NK-92 treated with Interleukin-12 subunit alpha and Interleukin-12 subunit beta, amount 100 ng/mL, for 24 hours (cell line): ENCODE measurements at places on chromosomes 1 and 21.

GRCh38 chr1:2633936-2634491 lies 1.2 kb upstream of the MMEL1 start:
- no peak for DNase-seq

DNA sequence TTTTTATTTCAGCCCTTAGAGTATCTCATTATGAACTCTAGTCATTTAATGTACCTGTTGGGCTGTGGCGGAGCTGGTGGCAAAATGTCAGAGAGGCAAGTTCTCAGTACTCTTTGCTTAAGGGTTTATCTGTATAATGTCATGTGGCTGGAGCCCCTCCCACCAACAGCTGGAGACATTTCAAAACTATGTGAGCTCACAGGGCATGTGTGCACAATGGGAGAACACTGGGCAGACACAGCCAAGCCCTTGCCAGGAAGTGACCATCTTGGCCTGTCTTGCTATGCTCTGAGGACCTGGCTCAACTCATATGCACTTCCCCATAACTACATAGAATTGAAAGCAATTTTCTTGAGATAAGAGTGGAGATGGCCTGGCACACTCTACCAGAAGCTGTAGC lies 296.4 kb downstream of the PTPRU start:
- DNase-seq = no peak

- DNase-seq = no peak
These were observed 146.4 kb upstream of the LRRC7 start for GRCh38 chr1:69421286-69421685.

DNA sequence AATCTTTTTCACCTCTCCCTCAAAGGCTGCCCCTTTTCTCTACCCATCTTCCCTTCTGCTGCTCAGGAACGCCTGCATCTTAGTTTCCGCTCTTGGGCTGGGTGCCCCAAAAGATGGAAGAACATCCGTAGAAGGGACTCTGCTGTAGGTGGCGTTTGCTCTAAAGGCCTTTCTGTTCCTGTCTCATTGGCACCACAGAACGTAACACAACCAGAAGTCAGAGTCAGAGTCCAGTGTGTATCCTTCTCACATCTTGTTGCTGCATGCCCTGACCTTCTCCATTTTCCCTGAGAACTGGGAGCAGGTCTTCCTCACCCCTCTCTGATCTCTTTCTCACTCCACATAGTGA lies 103.3 kb downstream of the RNF220 start:
- no peak for DNase-seq

GRCh38 chr1:30664103-30664755 lies 59.2 kb downstream of the MATN1 start:
- no peak for DNase-seq

- no peak for DNase-seq
These were observed 30.0 kb downstream of the IARS2 start for GRCh38 chr1:220123889-220124288.

DNA sequence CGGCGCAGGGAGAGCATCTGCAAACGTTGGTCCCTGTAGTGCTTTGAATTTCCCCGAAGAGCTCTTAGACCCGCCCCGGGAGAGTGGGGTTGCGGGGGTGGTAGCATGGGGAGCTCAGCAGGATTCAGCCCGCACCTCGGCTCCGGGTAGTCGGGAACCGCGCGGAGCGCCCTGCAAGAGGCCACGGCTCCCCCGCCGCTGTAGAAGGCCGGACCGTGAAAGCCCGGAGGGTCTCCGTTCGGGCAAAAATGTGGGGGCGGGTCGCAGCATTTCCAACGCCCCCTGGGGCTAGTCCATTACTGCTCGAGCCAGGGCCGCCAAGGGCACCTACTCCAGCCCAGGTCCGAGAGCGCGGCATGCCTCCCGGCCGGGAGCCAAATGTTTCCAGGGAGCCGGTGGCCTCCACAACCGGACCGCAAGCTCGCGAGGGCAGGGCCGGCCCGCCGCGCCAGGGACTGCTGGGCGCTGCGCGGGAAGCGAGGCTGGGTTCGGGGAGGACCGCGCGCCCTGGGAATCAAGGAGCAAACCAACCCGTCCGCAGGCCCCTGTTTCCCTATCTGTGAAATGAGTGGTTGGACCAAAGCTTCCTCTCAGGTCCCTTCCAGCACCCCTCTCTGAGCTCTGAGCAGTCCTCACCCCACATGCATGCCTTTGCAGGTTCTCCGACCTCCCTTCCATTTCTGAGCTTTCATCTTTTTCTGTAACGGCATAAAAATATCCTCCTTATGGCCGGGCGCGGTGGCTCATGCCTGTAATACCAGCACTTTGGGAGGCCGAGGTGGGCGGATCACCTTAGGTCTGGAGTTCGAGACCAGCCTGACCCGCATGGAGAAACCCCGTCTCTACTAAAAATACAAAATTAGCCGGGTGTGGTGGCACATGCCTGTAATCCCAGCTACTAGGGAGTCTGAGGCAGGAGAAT lies 775 bp upstream of the TMEM63A start:
- DNase-seq = no peak

DNA sequence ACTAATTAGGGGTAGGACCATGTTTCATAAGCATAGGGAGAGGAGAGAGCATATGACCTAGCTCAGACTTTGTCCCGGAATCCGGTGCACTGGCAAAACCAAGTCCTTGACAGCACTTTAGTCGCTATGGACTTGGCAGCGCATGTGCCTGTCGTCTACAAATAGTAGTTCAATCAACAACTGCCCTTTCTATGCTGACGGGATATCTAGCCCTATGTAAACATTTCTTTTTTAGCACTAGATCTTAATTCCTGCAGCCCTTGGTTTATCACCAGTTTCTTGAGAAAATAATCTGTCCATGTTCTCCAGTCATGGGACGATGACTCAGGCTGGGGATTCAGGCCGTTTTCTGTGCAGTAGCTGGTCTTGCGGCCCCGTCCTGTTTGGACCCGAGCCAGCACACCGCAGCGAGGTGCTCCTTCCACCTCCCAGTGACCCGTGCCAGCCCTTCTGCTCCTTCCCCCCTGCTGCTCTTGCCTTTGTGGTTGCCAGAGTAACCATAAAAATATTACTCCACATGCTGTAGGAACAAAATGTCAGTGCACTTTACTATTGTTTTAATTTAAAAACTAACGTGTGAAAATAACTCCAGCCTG lies 8.6 kb upstream of the MT1HL1 start:
- DNase-seq = no peak

DNA sequence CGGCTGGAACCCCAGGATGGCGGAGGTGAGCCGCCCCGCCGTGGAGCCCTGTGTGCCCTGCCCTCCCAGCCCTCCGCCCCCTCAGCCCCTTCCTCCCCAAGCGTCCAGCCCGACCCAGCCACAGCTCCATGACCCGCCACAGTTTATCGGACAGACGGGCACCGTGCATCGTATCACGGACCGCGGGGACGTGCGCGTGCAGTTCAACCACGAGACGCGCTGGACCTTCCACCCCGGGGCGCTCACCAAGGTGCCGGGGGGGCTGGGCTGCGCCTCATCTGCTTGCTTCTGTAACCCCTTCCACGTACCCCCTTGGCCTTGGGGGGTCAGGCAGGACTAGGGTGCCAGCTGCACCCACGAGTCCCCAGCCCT lies 6.6 kb upstream of the MMP23B start:
- DNase-seq = no peak

GRCh38 chr1:54124472-54124871 lies 28.3 kb downstream of the CDCP2 start:
- DNase-seq = no peak

- DNase-seq = no peak
These were observed 26.2 kb upstream of the VAMP3 start for GRCh38 chr1:7744882-7745281.

DNA sequence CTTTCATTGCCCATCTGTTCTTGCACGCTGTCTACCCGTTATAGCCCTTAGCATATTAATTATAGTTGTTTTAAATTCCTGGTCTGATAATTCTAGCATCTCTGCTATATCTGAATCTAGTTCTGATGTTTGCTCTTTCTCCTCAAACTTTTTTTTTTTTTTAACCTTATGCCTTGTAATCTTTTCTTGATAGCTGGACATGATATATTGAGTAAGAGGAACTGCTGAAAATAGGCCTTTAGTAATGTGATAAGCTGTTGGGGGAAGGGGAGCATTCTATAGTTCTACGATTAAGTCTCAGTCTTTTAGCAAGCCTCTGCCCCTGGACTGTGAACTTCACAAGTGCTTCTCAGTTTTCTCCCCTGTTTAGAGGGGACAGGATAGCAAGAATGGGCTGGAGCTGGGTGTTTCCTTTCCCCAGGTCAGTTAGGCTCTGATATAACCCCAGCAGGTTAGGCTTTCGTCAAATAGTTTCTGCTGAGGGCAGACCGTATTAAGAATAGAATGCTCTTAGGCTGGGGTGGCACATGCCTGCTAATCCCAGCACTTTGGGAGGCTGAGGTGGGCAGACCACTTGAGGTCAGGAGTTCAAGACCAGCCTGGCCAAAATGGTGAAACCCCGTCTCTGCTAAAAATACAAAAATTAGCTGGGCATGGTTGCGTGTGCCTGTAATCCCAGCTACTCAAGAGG lies 62.2 kb downstream of the ZFYVE9 start:
- DNase-seq = no peak

DNA sequence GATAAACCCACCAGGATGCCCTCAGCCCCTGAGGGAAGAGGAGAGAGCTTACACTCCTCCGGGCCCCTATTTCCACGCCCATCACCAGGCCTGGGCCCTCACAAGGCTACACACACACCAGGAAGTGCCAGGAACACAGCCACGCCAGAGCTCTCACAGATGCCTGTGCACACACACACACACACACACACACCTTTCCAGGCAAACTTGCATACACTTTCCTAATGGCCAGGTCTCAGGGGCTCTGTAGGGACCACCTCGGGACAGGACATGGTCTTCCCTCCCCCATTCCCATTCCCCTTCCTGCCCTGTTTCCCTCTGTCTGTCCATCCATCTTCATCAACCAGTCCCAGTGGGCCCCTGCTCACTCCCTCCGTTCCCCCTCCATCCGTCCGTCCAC lies 9.7 kb upstream of the EPHA2 start:
- no peak for DNase-seq

DNA sequence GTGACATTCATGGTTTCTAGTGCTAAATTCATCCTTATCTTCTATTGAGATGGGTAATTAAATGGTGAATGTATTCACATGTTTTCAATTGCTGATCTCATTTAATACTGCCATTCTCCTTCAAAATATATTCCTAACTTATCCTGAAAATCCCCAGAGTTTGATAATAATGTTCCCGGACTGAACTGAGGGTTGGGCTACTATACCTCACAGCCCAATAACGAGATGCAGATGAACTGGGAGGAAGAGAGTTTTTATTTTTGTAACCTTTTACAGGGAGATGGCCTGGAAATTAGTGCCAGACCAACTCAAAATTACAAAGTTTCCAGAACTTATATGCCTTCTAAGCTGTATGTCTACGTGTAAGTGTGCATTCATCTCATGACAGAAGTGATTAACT lies 210.8 kb downstream of the APP start:
- DNase-seq = no peak

GRCh38 chr1:94036730-94037129 lies 84.2 kb downstream of the ABCA4 start:
- no peak for DNase-seq

DNA sequence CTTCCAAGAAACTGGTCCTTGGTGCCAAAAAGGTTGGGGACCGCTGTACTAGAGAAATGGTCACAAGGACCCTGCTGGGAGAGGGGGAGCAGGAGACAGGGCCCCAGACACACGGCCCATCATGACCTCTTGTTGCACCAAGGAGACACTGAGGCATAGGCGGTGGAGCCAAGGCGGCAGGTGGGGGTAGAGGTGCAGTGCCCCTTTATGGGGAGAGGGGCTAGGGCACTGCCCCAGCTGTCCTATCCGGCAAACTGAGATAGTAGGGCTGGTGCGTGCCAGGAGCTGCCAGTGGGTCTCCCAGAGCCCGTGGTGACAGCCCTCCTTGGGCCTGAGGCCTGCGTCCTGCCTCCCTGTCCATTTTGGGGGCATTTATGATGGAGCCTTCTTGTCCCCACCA lies 20.3 kb downstream of the TNNT2 start:
- no peak for DNase-seq

GRCh38 chr1:178953034-178953433 lies 72.7 kb upstream of the FAM20B start:
- DNase-seq = no peak

GRCh38 chr1:85544689-85545215 lies 35.8 kb upstream of the CCN1 start:
- no peak for DNase-seq

DNA sequence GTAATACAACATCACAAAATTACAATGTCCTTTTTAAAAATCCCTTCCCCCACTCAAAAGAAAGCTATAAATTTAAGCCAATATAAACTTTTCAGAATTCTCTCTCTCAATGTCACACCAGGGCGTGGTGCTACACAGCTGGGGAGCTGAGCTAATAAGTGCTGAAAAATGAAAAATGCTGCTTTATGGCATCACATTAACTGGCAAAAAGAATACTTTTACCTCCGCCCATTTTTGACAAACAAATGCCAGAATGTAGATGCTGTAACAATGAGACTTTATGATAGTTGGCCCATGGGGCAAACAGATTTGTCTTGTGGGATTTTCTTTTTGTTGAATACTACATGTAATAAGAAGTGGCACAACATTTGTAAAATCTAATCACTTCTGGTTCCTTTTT lies 12.7 kb upstream of the LYPLAL1 start:
- DNase-seq = no peak

- peak; percentile 60 for DNase-seq
These were observed 438 bp downstream of the MRPS6 start for GRCh38 chr21:34073749-34074282.

- no peak for DNase-seq
These were observed 59.3 kb upstream of the PTGS2 start for GRCh38 chr1:186739515-186739914.

- no peak for DNase-seq
These were observed 20.7 kb downstream of the TRIM33 start for GRCh38 chr1:114490274-114490693.

- no peak for DNase-seq
These were observed 106.8 kb downstream of the HHIPL2 start for GRCh38 chr1:222441066-222441465.

DNA sequence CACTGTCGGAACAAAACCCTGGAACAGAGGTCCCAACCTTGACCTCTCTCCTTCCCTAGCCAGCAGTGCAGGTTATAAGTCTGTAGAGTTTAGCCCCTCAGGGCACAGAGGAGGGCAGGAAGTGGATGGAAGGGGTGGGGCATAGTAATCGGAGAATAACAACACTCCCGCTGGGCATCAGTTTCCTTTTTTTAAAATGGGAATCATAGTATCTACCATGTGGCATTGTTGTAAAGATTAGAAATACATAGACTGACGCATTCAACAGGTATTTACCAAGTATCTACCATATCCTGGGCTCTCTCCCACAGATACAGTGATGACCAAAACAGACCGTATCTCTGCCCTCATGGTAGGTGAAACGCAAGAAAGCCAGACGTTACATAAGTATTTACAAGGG lies 24.9 kb upstream of the ATF3 start:
- DNase-seq = no peak

- DNase-seq = no peak
These were observed 71.0 kb downstream of the SIK1 start for GRCh38 chr21:43355925-43356289.

- no peak for DNase-seq
These were observed 284.6 kb downstream of the PTBP2 start for GRCh38 chr1:97006044-97006661.

- DNase-seq = no peak
These were observed 8.5 kb downstream of the GGPS1 start for GRCh38 chr1:235336903-235337302.

- no peak for DNase-seq
These were observed 275.9 kb upstream of the CACYBP start for GRCh38 chr1:174723816-174724215.

GRCh38 chr1:42359466-42359865 lies 21.1 kb upstream of the RIMKLA start:
- no peak for DNase-seq

GRCh38 chr1:6703016-6703415 lies 1.4 kb upstream of the DNAJC11 start:
- no peak for DNase-seq

- no peak for DNase-seq
These were observed 360.1 kb upstream of the PLXNA2 start for GRCh38 chr1:208604295-208604694.
